Activated CD8-positive, alpha-beta memory T cell treated with anti-CD3 and anti-CD28 coated beads for 24 hours (primary cell): ENCODE measurements at places on chromosomes 3 and 15.

DNA sequence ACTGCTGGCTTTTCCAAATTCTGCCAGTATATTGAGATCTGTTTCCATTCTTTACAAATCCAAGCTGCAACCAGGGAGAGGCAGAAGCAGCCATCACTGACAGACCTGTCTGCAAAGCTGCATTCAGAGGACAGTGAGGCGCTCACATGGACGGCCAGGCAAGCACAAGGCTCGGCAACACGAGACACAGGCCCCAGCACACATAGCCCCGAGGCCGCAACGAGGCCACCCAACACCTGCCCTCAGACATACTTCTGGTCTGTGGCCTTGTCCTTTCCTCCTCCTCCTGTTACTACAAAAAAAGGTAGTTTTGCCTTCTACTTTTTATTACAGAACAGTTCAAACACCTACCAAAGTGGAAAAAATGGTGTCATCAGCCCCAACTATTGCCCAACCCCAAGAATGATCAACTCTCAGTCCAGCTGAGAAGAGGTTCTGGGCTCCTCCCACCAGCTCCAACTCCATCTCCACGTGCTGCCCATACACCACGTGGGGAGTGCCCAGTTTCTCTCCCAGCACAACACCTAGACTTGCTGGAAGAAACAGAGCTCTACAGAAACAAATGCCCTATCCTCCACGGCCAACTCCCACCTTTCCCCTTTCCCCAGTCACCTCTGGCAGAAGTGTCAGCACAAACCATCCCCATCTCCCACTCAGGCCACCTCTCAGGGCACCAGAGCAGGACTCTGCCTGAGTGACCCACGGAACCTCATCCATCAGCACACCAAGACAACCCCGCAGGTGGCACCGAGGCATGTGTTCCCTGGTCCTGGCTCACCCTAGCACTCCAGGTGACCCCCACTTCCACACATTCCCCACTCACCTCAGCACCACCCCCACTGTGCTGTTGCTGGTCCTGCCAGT is 7.4 kb downstream of the ZXDC start:
- DNase-seq = no peak

- no peak for DNase-seq
Observed at GRCh38 chr3:101204246-101204645, 116.1 kb downstream of the IMPG2 start.

GRCh38 chr3:105158286-105158685 is 208.4 kb upstream of the ALCAM start:
- DNase-seq = no peak

GRCh38 chr3:56775838-56776555 is 25.8 kb downstream of the ARHGEF3 start:
- peak; percentile 56 for DNase-seq

- no peak for DNase-seq
Observed at GRCh38 chr15:68369931-68370767, 61.8 kb downstream of the ITGA11 start.

- no peak for DNase-seq
Observed at GRCh38 chr15:56765251-56765650, 31.9 kb upstream of the ZNF280D start.
